ENCODE measurements at places on chromosomes 7 and 10.

GRCh38 chr10:120612756-120613155 lies 155.7 kb downstream of the PLPP4 start:
- no peak for DNase-seq

DNA sequence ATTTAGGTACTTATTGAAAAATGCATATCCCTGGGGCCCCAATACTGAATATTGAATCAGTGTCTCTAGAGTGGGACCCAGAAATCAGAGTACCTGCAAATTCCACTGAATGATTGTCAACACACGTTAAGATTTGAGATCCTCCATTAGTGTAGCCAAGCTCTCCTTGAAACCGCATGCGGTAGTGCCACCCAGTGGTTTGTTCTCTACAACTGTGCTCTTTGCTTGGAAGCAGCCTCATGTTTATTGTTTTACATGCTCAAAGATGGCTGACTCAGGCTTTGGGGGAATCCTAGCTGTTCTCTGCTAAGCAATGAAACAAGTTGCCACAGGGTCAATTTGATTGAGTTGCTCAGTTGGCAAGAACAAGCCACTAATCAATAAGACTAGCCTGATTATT lies 340.2 kb upstream of the CELF2 start:
- DNase-seq, result no peak

DNA sequence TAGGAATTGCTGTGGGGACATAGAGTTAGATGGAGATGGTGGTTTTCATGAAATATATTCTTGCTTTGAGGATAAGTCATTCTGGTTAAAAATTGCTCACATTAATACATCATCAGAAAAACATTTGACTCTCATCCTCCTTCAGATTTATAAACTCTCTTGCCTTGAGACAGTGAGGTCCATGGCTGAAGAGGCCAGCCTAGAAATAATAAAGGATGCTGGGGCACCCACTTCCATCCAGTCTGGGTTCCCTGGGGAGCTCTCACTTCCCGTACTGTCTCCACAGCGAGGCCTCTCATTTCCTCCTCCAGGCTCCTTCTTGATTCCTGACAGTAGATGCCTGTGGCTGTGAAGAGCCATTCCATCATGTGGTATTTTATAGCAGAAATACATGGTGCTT lies 73.3 kb upstream of the PRKG1 start:
- DNase-seq, result no peak

DNA sequence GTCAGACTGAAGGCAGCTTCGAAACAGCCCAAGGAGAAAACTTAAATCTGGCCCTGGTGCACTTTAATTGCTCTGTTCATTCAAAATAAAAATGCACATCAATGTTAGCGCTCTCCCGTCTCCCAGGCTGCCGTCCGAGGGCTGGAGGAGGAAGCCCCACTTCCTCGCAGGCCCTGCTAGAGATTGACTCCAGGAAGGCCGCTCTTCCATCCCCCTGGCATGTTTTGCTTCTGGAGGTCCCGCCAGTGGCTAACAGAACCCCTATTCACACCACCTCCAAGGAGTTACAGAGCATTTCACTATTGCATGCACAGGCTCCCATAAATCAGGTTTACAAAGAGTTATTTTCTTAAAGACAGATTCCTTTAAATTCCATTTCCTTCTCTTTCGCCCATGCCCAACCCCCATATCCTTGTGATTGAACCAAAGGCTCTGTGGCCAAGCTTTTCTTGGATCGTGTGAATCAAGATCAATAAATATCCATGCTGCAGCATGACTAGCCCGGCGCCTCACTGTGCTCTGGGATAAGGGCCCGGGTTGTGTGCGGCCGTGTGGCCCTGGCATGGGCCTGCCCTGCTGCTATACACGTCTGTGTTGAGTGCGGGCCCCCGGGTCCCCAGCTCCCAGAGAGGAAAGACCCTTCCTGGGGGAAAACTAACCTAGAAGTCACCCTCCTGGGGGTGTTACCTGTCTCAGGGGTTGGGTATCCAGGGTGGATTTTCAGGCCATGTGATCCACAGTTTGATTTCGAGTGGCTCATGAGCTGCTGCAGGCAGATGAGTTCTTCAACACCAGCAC lies 118.7 kb upstream of the GDF10 start:
- DNase-seq, result no peak

DNA sequence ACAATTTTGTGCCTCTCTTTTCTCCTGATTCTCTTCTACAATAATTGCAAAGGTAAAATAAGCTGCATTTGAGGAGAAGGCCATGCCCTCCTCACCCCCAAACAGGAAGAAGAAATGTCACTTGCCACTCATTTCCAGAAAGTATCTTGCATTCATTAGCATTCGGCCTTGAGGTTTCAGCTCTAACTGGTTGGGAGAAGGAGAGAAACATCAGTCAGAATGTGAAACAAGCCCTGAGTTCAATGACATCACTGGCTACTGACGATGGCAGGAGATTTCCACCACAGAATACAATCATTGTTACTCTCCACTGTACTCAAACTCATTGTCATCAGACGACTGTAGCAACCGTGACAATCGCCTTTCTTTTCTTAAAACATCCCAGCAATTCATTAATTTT lies 72.8 kb downstream of the PRKCQ start:
- DNase-seq, result no peak

DNA sequence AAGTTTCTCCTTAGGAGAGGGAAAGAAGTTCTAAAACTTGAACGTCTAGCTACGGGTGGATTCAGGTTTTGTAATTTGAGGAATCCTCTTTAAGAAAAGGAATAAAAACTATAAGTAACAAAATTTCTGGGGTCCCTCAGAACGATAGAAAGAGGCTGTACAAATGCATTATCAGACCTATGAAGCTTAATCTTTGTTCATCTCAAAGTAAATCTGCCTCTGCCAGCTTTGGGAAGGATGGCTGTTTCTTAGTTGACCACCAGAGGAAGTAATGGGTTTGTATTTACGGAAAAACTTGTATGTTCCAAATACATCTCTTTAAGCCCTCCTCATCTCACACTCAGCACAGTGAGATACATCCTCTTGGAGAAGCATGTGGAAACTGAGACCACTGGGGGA lies 864 bp downstream of the PSTK start:
- peak; percentile 34 for DNase-seq

GRCh38 chr10:14609178-14609577 lies 165.5 kb downstream of the FAM107B start:
- no peak for DNase-seq

- no peak for DNase-seq
Observed at GRCh38 chr10:115624448-115624847, 531.3 kb downstream of the ATRNL1 start.

DNA sequence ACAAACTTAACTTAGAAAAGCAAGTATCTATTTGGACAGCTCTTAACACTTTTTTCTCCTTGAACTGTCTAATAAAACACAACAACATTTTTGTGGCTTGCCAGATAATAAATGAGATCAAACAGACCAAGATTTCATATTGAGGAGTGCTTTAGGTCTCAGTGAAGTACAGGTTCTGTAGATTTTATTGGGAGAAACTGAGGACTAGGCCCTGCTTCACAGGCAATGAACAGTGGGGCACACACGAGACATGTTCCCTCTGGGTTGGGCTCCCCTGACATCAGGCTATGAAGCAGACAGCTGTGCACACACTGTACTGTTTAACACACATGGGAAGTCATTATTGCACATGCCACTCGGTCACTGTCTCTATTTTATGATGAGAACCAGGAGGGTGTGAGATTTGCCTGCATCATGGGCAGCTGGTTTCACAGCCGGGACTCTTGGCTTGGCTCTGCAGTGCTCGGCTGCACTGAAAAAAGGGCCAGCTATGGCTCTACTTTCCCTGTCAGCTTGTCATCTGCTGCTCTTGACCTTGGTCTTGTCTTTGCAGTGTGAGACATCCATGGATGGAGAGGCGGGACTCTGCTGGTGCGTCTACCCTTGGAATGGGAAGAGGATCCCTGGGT lies 4.2 kb downstream of the IGFBP1 start:
- no peak for DNase-seq

DNA sequence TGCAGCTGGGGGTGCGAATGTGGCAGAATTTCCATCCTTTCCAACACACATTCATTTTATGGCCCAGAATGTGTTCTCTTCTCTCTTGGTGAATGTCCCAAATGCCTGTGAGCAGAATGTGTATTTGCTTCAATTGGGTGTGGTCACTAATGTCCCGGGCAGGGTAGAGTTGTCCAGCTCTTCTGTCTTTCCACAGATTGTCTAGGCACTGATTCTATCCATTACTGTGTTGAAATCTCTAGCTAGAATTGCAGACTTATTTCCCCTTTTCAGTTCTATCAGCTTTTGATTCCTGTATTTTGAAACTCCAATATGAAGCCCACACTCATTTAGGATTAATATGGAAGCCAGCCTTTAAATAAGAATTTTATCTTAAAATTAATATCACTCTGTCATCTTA lies 14.0 kb upstream of the AKR1E2 start:
- DNase-seq, result no peak

GRCh38 chr7:144908943-144909556 lies 73.2 kb upstream of the TPK1 start:
- DNase-seq, result no peak

DNA sequence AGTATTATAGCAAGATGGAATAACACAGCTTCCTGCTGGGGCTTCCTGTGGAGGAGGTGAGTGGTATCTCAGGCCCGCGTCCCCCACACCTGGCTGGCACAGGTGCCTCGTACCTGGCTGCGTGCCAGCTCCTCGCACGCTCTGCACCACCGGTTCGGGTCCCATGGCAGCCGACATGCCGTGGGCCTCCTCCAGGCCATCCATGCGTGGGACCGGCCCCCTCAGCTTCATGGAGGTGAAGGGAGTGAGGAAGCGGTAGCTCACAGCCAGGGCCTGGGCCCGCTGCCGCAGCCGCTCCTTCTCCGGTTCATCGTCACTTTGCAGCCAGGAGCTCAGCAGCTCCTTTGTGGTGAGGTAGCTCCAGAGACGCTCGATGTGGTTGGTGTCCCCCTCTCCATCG lies 90.4 kb downstream of the ITIH5 start:
- DNase-seq, result no peak

GRCh38 chr10:12221323-12222298 lies 25.6 kb downstream of the CDC123 start:
- peak; percentile 29 for DNase-seq

GRCh38 chr7:150595361-150595760 lies 28.2 kb downstream of the GIMAP4 start:
- DNase-seq, result no peak

GRCh38 chr10:103227416-103227815 lies 18.3 kb upstream of the RPEL1 start:
- no peak for DNase-seq

DNA sequence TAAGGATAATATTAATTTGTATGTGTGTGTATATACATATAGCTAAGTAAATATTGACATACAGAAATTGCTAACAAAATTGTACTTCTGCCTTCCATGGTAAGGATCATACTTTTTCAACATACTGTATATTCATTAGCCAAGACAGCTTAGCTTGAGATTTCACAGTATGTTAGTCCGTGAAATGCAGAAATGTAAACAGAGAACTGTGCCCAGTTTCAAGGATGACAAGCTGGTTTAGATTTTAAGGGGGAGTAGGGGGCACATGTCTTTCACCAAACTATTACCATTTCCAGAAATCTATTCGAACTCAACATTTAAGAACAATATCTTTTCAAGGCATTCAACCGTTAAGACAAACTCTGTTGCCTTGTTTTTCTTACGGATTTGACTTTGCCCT lies 182.2 kb downstream of the SORCS1 start:
- no peak for DNase-seq

- no peak for DNase-seq
Observed at GRCh38 chr10:10540398-10540797, 477.3 kb upstream of the CELF2 start.

DNA sequence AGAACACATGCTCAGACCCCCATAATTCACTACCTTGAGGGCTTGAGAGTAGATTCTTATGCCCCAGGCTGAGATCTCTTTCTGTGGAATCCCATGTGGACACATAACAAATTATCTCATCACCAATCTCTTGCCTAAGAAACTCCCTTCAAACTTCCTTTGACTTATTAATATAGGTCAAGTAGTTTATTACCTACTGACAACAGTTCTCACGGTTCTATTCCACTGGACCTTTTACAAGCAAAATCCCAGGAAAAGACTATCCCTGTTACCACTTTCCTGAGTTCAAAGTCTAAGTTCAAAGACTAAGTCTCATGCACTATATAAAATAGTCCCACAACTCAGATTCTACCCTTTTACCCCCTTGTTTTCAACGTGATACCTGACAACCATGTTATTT lies 754.7 kb downstream of the SUGCT start:
- DNase-seq, result no peak

DNA sequence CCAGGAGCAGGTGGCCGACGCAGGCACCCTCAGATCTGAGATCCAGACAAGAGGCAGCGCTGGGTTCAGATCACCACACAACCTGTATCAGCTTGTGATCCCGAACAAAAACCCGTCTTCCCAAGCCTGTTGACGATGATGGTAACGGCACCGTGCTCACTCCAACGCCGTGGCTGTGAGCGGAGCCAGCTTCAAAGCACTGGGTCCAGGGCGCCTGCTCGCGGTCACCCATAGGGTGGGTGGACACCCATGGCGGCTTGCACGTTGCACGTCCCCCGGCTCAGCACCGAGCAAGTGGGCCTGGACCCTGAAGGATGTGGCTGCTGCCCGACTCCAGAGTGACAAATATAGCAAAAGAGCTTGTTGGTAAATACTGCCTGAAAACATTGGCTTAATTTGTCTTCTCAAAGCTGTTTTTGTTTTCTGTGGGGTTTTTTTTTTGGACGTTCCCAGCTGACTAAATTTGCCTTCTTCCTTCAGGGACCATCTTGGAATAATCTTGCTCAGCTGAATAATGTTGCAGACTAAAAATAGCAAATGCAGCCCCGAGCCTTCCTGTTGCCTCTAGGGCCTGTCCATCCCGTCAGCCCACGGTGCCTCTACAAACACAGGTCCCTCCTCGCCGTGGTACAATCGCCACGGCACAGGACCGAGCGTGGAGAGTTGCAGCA lies 41.0 kb downstream of the FOXK1 start:
- DNase-seq, result no peak

- peak; percentile 75 for DNase-seq
Observed at GRCh38 chr7:148941598-148942275, 57.6 kb upstream of the EZH2 start.

DNA sequence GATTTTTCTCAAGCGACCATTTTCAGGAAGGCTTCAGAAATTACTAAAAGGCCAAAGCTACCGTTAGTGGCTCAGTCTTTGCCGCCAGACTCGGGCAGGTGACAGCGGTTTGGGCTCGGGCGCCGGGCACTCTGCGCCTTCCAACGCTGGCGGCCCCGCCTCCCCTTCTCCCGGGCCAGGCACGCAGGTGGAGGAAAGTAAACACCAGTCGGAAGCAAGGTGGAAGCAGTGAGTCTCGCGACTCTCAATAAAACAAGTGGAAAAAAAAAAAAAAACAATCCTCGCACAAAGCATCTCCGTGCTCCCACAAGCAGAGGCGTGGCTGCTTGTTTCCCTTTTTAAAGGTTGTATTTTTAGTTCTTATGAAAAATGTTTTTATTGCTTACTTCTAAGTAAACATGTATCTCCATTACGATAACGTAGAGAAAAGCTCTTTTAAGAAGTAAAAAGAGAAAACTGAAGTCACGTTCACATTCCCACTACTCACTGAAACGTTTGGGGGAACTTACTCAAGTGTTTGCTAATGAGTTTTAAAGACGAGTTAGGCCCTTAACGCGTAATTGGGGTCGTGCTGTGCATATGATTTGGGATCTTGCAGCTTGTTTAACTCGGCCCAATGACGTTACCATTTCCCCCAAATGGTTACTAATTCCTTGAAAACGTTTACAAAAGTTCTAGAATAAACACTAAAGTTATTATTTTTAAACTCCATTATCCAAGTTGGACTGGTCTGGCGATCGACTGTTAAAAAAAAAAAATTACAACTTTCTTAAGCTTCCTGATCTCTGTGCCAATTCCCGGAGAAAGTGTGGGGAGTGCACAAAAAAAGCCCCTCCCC lies 864 bp downstream of the CDCA7L start:
- DNase-seq, result peak; percentile 51
